ENCODE measurements at places on chromosomes 5 and 9.
A peak's percentile ranks its signal among the peaks of the same experiment; 100 is the strongest.

DNA sequence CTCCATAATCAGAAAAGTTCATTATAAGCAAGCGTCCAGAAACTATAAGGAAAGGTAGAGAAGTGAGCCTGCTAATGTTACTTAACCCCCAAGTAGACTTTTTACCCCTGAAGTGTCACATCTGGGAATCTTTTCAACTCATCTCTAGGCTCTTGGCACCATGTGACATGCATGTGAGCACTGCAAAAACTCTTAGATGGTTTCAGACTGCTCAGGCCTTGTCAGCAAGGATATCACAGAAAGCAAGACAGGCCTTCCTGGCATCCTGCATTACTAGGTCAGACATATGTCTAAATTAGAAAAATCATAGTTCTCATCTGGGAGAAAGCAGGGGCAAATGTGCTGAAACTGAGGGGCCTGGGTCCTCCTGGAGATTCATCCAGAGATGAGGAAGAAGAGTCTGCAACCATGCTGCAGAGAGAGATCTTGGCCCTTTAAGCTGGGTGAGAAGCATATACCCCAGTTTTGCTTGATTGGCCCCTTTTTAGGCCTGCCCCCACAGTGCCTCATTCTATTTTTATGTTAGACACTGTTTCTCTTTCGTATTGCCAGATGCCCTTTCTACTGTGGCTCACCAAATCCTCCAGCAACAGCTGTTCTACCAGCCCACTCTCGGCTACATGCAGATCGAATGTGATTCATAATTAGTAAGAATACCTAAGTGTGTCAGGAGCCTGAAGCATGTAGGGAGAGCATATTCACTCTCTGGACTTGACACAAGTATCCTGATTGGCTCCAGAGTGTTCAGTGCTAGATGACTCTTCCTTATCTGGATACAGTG is 19.0 kb downstream of the TMEM8B start:
- peak; percentile 54 for DNase-seq

GRCh38 chr5:125321654-125322053 is 575.2 kb upstream of the ZNF608 start:
- DNase-seq: no peak

GRCh38 chr9:111118256-111118948 is 80.1 kb upstream of the LPAR1 start:
- no peak for DNase-seq

DNA sequence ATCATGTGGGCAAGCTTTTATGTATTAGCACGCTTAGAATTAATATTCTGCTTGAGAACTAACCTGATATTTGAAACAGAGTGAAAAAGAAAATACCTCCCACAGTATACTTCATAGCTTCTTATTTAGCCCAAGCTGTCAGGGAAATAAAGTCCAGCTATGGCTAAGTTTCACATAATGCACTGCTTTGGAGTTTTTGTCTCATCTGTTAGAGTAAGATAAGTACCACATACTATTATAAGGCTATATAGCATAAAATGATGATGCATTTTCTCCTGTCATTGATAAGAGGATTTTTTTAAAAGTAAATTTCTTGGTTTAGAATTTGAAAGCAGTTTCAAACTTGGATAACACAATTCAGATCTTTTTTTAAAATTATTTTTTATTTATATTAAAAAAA is 2.4 kb upstream of the ANKDD1B start:
- no peak for DNase-seq

DNA sequence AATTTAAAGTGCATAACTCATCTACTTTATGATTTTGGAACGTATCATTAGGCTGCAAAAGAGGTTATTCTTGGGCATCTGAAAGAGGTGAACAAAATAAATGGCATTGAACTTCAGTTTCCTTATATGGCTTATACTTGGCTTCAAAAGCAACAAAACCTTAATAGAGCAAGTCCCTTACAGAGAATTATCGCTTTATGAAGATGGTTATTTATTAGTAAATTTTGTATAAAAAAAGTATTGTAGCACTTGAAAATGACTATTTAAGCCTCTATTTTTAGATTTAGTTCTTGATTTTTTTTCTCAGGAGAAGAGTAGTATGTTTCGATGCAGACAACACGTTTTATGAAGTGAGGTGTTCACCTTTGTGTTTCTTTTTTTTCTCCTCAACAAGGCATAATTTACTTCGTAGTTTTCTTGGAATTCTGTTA is 2.0 kb downstream of the ERBIN start:
- DNase-seq: no peak

DNA sequence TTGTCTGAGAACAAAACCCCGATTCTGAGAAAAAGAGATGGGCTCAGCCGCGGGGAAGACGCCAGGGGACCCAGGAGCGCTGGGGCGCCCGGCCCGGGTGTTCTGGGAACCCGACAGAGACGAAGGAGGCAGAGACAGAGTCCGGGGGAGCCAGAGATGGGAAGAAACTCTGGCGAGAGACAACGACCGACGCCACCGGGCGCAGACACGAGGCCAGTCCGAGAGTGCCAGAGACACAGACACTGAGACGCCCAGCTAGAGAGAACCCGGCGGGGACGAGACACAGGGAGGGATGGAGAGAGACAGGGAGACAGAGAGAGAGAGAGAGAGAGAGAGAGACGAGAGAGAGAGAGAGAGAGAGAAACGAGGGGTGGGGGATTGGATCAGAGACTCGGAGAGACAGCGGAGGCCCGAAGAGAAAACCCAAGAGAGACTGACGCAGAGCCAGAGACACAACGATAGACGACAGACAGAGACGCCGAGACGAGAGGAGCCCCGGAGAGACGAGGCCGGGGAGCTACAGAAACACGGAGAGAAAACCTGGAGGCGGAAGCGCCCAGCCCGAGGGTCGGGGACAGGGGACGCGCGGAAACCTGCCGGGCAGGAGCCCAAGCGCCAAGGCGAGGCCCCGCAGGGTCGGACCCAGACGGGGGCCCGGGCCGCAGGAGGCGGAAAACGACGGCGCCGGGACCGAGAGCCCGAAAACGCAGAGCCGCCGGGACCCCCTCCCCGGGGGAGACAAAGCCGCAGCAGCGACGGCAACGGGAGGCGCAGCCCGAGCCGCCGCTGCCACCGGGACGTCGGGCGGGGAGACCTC is 3.3 kb downstream of the NR5A1 start:
- no peak for DNase-seq

DNA sequence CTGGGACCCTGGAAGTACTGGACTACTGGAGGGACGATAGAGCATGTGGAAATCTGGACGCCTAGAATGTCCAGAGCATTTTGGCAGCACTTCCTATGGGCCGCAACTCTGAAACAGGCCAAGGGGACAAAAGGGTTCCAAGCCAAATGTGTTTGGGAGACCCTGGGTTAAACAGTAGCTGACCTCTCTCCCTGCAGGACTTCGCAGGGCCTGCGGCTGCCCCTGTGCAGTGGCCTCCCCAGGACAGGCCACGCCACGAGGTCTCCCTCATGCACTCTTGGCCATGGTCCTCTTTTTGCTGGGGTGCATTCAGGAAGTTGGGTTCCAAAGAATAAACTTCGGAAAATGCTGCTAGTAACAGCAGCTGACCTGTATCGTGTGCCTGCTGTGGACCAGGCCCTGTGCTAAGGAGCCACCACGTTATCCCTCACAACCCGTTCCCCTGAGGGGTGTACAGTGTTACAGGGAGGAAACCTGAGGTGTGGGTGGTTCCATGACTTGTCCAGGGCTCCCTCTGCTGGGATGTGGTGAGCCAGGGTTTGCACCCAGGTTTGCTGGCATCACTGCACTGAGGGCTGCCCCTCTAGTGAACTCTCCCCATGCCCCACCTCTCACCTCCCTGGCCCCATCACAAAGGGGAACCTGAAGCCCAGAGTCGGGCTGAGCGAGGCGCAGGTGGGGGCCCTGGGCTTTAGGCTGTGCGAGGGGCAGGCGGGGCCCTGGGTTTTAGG is 79.4 kb downstream of the AMBP start:
- DNase-seq: no peak

All from stimulated activated CD8-positive, alpha-beta memory T cell treated with anti-CD3 and anti-CD28 coated beads, Interleukin-15, amount 100 ng/mL, for 48 hours (primary cell).